Immature natural killer cell (primary cell): ENCODE measurements at places on chromosomes 13 and 19. TPM values are rescaled to one million over a fixed set of nuclear protein-coding genes. Genes with fewer than 3 reads are reported as not detected.
A peak's percentile ranks its signal among the peaks of the same experiment; 100 is the strongest.

Gene BRD4
- 4.3 TPM for polyA plus RNA-seq

Gene KIR2DL4
- 61.6 TPM for polyA plus RNA-seq

Gene NAPSA
- polyA plus RNA-seq, result not detected

Gene AP1M2
- polyA plus RNA-seq, result not detected

Gene B3GNT8
- 0.23 TPM for polyA plus RNA-seq

Gene CXCL17
- polyA plus RNA-seq, result not detected

Gene BEST2
- not detected for polyA plus RNA-seq

Gene LRRC4B
- not detected for polyA plus RNA-seq

Gene CLEC17A
- polyA plus RNA-seq, result not detected

Gene APOC4
- not detected for polyA plus RNA-seq

Gene EFNB2
- 0.17 TPM for polyA plus RNA-seq

Gene KLK2
- not detected for polyA plus RNA-seq

Gene IGFL3
- polyA plus RNA-seq, result not detected

Gene DNAAF3
- polyA plus RNA-seq, result not detected

DNA sequence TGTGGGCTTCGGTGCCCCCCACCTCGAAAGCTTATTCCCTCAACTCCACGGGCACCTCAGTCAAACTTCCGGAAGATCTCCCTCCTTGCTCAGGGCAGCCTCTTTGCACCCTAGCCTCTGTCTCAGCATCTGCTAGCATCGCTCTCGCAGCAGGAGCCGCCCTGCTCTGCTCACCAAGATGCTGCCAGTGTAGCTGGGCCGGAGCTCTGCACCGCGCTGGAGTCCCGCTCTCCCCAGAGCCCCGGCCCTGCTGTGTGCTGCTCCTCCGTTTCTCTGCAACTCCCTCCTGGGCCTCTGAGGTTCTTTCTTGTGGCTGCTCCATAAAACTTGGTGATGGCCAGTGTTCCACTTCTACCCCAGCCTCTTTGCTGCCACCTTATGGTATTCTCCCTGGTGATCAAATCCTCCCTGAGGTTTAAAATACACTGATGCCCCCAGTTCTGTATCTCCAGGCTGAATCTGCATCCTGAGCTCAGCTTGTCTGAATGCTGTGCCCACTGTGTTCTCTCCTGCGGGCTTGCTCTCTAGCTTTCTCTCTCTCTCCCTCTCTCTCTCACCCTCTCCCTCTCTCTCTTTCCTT, 198.0 kb downstream of the UQCRFS1 start:
- DNase-seq, result no peak

DNA sequence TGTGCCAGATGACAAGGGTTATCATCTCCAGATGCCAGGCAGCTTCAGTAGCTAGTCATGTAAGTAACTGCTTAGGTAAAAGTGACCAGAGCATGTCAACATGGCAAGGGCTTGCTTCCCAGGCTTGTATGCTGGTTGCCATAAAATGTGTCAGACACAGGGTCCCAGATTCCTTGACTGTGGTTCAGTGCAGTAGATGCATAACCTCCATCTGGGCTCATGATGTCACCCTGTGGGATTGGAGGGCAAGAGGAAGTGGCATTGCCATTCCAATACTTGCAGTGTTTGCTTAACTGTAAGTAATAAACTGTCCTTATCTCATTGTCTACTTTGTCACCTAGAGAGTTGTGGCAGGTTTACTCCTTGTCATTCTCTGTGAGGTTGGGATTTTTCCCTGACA, 226.8 kb downstream of the PCDH17 start:
- no peak for DNase-seq

GRCh38 chr13:30619731-30620130, 2.0 kb downstream of the USPL1 start:
- DNase-seq, result no peak

DNA sequence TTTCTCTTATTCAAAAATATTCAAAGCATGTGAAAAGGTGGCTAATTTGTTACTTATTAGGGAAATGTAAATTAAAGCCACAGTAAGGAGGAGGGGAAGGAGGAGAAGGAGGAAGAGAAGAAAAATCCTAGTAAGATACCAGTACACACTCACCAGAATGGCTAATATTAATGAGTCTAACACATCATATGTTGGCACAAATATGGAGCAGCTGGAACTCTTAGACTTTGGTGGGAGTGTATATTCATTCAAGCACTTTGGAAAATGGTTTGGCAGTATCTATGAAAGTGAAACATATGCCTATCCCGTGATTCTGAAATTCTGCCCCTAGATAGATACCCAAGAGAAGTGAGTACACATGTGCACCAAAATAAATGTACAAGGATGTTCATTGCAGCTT, 38.1 kb upstream of the RGCC start:
- no peak for DNase-seq

DNA sequence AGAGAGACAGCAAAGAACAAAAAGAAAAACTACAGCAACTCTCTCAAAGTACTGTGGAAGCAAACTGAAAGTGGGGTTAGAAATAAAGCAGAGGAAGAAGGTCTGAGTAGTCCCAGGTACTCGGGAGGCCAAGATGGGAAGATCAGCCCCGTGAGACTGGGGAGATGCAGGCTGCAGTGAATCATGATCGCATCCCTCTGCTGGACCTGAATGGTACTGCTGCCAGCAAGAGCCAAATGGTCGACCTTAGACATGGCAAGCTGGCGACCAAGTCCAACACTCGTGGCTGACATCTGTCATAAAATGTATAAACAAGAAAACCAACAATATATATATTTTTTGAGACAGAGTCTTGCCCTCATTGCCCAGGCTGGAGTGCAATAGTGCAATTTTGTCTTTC, 33.7 kb upstream of the ZNF724 start:
- peak; percentile 42 for DNase-seq

DNA sequence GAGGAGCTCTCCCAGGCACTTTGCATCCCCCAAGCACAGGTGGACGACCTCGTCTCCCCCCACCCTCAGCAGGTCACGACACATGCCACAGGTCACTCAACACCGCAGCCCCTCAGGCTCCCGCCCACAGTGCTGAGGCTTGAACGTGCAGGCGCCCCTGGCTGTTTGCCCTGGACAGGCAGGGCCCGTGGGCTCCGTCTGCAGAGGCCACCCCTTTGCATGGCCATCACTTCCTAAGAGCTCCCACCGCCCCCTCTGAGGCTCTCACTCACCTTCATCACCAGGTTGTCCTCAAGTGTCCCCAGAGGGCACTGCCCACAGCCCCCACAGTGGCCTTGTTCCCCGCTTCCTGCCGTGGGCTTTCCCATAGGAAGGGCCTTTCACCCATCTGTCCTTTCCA, 132.1 kb upstream of the MCF2L start:
- DNase-seq, result no peak

DNA sequence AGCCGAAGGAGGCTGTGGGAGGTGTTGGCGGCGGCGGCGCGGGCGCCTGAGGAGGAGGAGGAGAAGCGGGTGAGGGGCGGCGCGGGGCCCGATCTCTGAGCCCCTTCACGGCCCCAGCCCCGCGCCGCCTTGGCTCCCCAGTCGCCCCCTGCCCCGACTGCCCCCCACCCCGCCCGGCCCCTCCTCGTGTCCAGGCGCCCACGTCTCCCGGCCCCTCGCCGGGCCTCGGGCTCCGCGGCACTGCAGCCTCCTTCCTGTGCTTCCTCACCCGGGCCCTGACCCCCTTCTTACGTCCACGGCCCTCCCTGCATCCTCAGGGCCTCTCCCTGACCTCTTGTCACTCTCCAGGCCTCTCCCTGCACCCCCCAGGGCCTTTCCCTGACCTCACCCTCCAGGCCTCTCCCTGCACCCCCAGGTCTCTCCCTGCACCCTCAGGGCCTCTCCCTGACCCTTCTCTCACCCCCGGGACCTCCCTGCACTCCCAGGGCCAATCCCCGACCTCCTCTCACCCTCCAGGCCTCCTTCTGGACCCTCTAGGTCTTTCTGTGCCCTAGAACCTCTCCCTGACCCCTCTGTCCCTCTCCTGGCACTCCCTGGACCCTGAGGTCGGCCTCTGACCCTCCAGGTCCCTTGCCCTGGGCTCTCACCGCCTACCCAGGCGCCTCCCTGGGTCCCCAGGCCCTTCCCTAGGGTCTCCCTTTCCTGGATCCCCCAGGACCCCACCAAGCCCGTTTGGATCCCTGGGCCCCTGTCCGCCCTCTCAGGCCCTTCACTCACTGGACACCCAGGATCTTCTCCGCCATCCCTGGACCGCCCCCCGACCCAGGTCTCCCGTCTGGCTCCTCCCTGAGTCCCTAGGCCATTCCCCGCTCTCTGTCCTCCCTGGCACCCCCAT, 460 bp downstream of the KMT5C start:
- DNase-seq, result no peak

DNA sequence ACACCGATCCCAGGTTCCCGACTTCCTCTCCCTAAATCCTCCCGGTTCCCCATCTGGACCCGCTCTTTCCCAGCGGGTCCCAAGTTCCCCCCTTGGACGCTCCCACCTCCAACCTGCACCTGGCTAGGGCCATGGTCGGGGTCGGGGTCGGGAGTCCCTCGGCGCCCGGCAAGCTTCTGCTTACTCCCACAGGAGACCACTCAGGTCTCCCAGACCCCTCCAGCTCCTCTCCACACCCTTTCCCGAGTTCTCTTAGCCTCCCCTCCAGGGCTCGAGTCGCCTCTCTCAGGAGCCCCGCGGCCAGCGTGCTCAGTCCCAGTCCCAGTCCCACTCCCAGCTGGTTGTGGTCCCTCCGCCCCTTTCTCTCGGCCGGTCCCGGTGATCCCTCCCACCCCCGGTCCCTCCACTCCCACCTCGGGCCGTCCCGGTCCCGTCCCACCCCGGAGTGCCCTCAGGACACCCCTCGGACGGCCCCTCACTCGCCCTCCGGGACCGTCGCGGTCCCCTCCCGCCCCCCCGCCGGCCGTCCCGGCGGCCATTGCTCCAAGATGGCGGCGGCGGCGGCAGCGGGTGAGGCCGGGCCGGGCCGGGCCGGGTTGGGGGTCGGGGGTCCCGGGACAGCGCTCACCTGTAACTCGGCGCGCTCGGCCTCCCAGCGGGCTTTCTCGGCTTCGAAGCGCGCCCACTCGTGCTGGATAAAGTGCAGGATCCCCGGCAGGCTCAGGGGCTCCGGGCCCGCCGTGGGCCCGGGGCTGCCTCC, at the start of gene FKRP:
TSS of gene FKRP (plus strand) at position 537 of the 760 bp plus-strand sequence. CDS start 9,394 bp downstream, outside the sequence.
- DNase-seq, result peak; percentile 34

DNA sequence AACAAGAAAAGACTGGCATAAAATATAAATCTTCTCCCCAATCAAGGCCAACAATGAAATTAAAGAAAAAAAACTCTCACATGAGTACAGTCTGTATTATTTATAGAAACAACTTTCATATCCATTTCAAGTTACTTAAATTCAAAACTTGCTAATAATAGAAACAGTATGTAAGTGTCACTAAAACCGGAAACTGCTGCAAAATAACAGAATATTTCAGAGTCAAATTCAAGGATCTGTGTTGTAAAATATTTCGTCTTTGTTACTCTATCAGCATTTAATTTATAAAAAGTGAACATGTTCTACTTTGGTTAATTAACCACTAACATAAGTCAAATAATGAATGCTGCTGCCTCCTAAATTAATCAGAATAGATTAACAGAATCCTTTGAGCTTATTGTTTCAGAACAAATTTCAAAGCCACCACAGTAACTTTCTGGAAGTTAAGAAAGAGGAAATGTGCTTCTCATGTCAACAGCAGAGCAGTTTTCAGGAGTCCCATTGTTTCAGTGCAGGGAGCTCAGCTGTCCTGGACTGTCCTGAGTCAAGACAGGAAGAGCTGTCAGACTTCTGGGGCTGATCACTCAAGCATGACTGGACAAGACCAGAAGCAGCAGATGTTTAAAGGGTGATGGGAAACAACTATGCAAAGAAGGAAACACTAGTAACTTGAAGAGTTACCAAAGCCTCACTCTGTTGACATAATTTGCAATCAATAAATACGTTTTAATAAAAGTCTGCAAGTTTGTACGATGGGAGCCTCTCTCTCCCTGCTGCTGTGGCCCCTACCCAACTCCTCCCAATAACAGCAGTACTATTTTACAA, 76.9 kb downstream of the FOXO1 start:
- no peak for DNase-seq

DNA sequence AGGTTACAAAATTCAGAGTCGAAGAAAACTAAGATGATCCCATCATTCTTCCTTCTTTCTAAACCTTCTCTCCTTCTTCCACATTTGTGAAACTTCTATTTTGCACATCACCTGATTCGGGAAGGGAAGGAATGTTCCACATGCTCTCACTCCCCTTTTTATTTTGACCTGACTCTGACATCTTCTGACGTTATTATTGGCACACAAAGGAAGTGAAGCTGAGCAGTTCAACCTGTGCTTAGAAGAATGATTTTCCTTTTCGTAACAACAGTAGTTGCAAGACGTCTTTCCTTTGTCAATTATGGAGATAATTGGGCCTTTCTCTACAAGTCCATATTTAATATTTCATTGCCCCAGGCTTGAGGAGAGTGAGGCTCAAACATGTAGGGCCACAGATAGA, 18.0 kb downstream of the FAM124A start:
- no peak for DNase-seq

- DNase-seq, result no peak
These were observed 548.9 kb upstream of the SPRY2 start for GRCh38 chr13:80889829-80890228.

- DNase-seq, result no peak
These were observed 48.1 kb upstream of the RAP2A start for GRCh38 chr13:97385854-97386253.

DNA sequence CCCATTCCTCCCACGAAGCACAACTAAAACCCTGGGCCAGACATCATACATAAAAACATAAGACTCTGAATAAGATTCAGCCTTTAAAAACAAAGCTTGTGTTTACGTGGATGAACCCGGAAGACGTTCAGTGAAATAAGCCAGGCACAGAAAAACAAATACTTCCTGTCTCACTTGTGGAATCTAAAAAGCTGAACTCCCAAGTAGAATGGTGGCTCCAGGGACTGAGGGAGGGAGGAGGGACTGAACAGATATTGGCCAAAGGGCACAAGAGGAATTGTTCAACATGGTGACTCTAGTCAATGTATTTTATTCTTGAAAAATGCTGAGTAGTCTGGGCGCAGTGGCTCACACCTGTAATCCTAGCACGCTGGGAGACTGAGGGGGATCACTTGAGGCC, 35.7 kb upstream of the TPM4 start:
- DNase-seq, result no peak

DNA sequence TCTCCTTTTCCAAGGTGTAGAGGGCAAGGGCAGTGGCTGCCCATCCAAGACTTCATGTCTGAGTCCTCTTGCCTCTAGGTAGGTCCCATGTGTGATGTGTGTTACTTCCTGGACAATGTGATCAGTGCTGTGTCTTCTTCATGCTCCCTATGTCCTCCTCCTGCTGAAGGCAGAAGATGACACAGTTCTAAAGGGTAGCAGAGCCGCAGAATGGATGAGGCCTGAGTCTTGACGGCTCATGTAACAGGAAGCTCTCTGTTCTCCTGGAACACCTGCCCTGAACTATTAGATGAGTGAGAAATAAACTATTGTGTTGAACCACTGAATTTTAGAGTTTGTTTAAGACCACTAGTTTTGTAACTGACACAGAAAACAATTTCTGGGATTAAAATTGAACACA, 165.9 kb downstream of the NDFIP2 start:
- no peak for DNase-seq

GRCh38 chr13:109301726-109302125, 484.7 kb downstream of the IRS2 start:
- no peak for DNase-seq

GRCh38 chr13:70098669-70099068, 9.0 kb upstream of the ATXN8OS start:
- no peak for DNase-seq
